ENCODE measurements at places on chromosomes 1 and 21. TPM values are rescaled to one million over a fixed set of nuclear protein-coding genes. Genes with fewer than 3 reads are reported as not detected.

CLDN17 gene
- not detected for total RNA-seq

EFNA1 gene
- total RNA-seq, result 255 TPM

AKR7A3 gene
- total RNA-seq, result 0.09 TPM

FBXO2 gene
- 1.4 TPM for total RNA-seq

CELA2A gene
- not detected for total RNA-seq

WNT3A gene
- total RNA-seq, result not detected

FOXO6 gene
- total RNA-seq, result under 0.01 TPM

RNU1-1 gene
- total RNA-seq, result 8,230 TPM

VSIG8 gene
- not detected for total RNA-seq

OR2L2 gene
- not detected for total RNA-seq

FALEC gene
- total RNA-seq, result not detected

MFSD2A gene
- total RNA-seq, result 0.33 TPM

IFT25 gene
- total RNA-seq, result 18.0 TPM

LDLRAD1 gene
- not detected for total RNA-seq

ST6GALNAC3 gene
- total RNA-seq, result 110 TPM

TRNP1 gene
- 1.7 TPM for total RNA-seq

ACTN2 gene
- total RNA-seq, result not detected

LRRC7 gene
- total RNA-seq, result 0.09 TPM

KNCN gene
- not detected for total RNA-seq

HAO2 gene
- total RNA-seq, result not detected

C4BPB gene
- 0.65 TPM for total RNA-seq

ADIPOR1 gene
- 88.4 TPM for total RNA-seq

OTUD7B gene
- 11.8 TPM for total RNA-seq

C1orf50 gene
- 2.8 TPM for total RNA-seq

GCSAML gene
- total RNA-seq, result not detected

AKIRIN1 gene
- total RNA-seq, result 41.8 TPM

CLDN14 gene
- total RNA-seq, result not detected

PAPPA2 gene
- total RNA-seq, result 0.09 TPM

VWA5B1 gene
- not detected for total RNA-seq

MYOG gene
- not detected for total RNA-seq

GJA8 gene
- not detected for total RNA-seq

S100A11 gene
- total RNA-seq, result 10.9 TPM

All from dermis lymphatic vessel endothelial cell (primary cell).